M059J (cell line): ENCODE measurements at places on chromosomes 16 and 17.
A peak's percentile ranks its signal among the peaks of the same experiment; 100 is the strongest.

GRCh38 chr17:56887552-56888467 is 26.0 kb downstream of the TRIM25 start:
- DNase-seq: peak; percentile 71

DNA sequence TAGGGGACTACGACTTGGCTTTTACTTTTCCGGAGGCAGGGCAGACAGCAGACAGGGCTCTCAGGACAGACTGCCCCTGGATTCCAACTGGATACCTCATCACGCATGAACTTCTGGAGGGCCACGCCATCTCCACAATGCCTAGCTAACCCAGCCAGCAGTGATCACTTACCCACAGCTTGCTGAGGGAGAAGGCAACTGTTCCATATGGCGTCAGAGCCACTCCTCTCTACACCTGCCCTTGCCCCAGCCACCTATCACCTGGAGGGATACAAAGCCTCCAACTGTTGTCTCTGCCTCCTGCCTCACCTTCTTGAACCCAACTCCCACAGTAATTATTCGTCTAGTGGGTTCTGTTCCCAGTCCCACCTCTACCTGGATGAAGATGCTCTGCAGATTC is 8.8 kb downstream of the MYO19 start:
- no peak for DNase-seq

GRCh38 chr17:40561294-40561870 is 3.9 kb downstream of the CCR7 start:
- DNase-seq: peak; percentile 7

DNA sequence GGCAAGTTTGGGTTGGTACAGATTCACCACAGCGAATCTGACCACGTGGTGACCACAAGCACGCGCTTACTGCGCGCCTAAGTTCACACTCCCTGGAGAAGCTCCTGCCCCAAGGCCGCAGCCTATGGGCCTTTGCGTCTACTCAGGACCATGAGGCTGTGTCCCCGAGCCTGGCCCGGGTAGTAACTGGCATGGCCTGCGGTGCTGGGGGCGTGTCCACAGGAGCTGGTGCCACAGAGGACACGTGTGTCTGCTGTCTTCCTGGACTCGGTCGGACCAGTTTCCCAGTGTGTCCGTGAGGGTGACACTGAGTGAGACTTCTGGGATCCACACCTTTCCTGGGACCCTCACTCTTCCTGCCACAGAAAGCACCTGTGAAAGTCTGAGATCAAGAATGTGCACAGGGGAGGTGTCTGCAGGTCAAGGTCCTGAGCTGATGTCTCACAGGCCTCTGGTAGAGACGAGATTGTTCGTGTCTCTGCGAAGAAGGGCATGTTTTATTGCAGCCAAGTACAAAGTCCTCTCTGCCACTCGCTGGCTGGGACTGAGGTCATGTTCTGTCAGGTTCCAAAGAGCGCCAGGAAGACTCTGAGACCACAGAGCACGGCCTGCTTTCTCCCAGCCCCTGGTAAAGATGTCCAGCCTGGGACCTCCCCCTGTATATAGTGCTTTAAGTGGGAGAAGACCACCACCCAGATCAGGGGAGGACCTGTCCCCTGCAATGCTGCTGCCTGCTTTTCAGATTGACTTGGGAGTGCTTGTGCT is 25.2 kb upstream of the CAPN15 start:
- no peak for DNase-seq

GRCh38 chr16:27690608-27691007 is 140.7 kb downstream of the KATNIP start:
- peak; percentile 33 for DNase-seq

GRCh38 chr17:17921192-17922069 is 50.8 kb downstream of the TOM1L2 start:
- peak; percentile 96 for DNase-seq

- DNase-seq: peak; percentile 8
These were observed 23.8 kb upstream of the CRYM start for GRCh38 chr16:21301895-21302291.

GRCh38 chr17:26809033-26809432 is 484.9 kb upstream of the WSB1 start:
- DNase-seq: no peak
